ENCODE measurements at places on chromosomes 5 and 9.
A peak's percentile ranks its signal among the peaks of the same experiment; 100 is the strongest.

- no peak for DNase-seq
These were observed 21.4 kb downstream of the AGXT2 start for GRCh38 chr5:35026280-35026840.

GRCh38 chr5:16994565-16994964 is 58.5 kb upstream of the MYO10 start:
- DNase-seq: no peak

DNA sequence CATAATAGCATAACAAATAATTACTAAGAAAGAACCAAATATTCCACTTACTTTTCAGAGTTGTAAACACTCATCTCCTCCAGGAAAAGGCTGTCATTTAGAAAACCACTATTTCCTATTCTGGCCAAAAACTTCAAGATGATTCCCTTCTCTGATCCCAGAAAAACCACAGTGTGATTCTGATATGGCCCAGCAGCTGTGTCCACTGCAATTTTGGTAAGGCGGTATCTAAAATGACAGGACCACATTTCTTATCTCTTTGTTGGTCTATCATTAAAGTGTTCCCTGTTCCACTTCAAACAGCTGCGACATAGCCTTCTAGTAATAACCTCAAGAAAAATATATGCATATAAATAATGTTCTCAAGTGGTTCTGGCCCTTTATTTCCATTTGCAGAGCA is 96.1 kb downstream of the SEMA6A start:
- DNase-seq: no peak

- no peak for DNase-seq
These were observed 97.9 kb downstream of the WDR41 start for GRCh38 chr5:77394064-77394715.

DNA sequence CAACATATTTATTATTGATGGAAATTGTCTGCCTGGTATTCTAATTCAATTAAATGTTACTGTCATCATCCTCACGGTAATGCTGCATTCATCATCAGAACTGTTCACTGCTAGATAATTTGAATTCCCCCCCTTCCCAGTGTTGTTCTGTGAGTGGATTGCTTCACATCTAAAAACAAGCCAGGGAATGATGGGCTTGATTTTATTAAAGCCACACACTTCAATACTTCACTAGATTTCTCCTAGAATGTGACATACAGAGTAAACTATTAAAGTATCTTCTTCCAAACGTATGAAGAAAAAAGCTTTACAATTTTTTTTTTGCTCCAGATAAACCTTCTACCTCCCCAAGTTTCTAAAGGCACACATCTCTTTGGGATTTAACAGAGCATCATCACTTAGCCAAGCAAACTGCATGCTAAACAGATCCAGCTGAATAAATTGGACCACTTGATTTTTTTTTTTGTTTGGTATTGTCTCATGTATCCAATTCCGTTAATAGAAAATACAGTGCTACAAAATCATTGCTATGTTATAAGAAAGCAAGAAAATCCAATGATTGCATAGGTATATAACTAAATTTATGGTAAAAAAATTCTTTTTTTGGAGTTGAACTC is 692.4 kb downstream of the MTRR start:
- DNase-seq: no peak

DNA sequence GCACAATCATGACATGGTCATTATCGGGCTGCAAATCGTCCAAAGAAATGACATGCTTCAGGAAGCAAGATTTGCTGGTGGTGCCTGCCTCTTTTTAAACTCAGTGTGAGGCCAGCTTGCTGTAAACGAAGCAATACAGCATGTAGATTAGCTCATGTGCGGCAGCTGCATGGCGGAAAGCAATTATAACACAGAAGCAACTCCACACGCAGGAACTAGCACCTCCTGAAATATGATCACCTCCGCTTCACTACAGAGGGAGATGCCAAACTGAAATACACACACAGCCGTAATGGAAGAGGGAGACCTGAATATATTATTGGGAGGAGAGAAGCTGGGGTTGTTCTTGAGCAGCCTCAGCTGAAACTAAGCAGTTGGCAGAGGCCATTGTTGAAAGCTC is 312.5 kb downstream of the PSAT1 start:
- no peak for DNase-seq

GRCh38 chr9:134628354-134628736 is 13.3 kb upstream of the COL5A1 start:
- no peak for DNase-seq

GRCh38 chr5:53362521-53362941 is 117.9 kb upstream of the FST start:
- peak; percentile 97 for DNase-seq

GRCh38 chr5:42992088-42992879 is 47.8 kb downstream of the ANXA2R start:
- peak; percentile 86 for DNase-seq

DNA sequence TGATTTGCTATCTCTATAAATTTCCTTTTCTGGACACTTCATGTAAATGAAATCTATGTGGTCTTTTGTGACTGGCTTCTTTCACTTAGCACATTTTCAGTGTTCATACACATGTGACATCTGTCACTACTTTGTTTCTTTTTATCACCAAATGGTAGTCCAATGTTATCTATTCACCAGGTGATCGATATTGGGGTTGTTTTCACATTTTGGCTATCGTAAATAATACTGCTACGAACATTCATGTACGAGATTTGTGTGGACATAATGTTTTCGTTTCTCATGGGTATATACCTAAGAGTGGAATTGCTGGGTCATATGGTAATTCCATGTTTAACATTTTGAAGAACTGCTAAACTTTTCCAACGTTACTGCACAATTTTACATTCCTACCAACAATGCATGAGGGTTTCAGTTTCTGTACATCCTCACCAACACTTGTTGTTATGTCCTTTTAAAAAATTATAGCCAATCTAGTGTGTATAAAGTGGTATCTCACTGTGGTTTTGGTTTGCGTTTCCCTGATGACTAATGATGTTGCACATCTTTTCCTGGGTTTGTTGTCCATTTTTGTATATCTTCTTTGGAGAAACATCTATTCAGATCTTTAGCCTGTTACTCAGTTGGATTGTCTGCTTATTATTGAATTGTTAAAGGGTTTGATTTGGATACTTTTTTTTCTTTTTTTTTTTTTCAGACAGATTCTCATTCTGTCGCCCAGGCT is 263.0 kb downstream of the PDZD2 start:
- DNase-seq: peak; percentile 11

DNA sequence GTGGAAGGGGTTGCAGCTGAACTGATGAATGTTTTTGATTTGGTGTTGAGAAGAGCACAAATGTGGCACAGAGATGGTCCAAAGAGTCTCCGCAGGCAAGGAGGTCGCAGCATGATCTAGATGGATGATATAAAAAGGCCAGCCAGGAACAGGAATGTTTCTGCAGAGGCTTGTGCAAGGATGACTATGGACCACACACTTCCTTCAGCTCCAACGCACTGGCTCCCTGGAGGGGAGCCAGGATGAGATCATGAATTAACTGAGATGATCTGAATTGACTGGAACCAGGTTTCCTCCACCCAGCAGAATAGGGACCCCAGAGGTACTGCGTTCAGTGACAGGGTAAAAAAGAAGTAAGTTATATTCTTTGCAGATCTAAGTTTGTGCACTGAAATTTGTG is 89.0 kb downstream of the ARSB start:
- peak; percentile 70 for DNase-seq

DNA sequence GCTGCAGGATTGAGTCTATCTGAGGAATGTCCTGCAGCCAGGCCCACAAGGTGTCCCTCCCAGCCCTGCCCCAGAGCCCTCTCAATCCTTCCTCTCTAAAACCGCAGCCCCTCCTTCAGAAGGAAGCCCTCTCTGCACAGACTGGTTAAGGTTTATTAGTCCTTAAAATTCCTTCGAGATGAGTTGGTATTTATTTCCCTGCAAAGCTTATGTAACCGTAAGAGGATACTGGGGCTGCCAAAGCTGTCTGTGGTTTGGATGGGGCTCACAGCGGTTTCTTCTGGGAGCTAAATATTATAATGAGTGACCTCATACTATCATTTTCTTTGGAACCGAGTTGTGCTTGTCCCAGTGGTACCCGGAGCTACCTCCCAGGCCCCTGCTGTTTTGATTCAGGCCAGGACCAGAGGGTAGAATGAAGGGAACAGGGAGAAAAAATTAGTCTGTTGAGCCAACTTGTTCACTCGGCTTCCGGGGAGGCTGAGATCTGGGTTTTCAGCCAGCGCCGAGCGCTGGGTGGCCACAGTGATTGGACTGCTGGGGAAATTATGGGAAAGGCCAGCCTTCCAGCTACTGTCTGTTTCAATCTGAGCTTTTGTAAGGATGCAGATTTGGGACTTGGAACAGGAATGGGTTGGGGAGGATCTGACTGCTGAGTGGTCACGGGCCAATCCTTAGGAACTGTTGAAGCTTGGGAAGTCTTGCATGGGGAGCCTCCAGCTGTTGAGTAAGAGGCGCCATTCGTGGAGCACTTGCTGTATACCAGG is 107.5 kb downstream of the NDFIP1 start:
- peak; percentile 97 for DNase-seq

DNA sequence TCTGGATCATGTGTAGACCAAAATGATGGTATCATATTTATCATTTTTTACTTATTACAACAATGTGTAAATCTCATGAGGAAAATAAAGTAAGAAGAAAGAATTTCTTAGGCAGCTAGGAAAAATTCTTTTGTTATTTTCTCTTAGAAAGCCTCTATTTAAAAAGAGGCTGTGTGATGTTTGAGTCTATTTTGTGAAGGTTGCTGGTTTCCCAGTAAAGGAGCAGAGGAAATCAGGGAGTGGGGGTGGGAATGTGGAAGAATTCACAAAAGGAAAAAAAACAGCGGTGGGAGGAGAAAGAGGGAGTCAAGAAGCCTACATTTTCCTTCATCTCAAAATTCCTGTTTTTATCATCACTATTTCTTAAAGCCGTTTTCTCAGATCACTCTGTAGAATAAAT is 20.1 kb downstream of the PTCH1 start:
- no peak for DNase-seq

DNA sequence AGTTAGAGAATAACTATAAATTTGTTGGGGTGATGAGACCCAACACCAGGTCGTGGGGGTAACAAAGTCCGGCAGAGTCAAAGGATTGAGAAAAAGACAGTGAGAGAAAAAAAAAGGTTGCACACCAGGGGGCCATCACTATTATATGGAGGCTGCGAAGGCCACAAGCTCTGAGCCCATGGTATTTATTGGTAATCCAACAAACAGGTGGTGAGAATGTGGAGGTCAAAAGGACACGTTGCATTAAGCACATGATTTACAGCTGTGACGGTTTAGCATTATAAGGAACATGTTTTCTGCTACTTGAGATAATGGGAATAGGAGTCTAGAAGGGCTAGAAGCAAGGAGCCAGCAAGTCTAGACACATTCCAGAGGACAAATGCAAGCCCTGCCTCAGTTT is 2202.2 kb upstream of the C9orf72 start:
- DNase-seq: no peak

- no peak for DNase-seq
These were observed 21.2 kb downstream of the GSN start for GRCh38 chr9:121289026-121289771.

GRCh38 chr9:130303613-130304055 is 38.1 kb downstream of the HMCN2 start:
- no peak for DNase-seq

- no peak for DNase-seq
These were observed 33.0 kb upstream of the CCDC112 start for GRCh38 chr5:115329475-115329874.

- DNase-seq: no peak
These were observed 420.8 kb downstream of the CHSY3 start for GRCh38 chr5:130324953-130325671.

DNA sequence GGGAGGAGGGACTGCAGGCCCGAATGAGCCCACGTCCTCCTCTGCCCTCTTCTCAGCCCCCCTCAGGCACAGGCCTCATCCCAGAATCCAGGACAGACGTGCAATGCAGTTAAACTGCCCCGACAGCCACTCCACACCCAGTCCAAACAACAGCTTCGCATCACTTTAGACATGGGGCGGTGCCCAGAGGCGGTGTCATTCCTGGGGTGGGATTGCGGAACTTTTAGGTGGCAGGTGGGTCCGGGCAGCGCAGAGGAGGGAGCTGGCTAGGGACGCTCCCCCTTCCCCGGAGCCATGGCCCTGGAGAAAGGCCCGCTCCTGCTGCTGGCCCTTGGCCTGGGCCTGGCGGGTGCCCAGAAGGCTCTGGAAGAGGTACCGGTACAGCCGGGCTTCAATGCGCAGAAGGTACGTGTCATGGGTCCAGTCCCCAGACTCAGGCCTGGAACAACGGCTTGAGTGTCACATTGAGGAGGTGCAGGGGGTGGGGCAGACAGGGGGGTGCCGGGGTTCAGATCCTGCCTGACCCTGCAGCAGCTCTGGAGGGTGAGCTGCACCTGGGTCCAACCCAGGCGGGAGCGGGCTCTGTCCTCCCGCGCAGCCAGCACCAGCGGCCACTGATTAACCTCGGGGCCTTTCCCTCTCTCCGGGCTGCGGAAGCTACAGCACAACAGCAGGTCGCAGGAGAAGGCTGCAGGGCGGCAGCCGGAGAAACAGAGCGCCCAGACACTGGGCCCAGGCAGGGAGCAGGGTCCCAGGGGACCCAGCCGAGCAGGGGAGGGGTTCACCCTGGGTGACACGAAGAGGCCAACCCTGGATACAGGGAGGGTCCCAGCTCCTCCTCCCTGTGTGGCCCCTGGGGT is 25.2 kb downstream of the GLT6D1 start:
- no peak for DNase-seq

GRCh38 chr9:106487266-106487665 is 375.7 kb upstream of the ZNF462 start:
- DNase-seq: no peak

Data from brain microvascular endothelial cell (primary cell).